Peyer's patch (tissue), 4 donors: ENCODE measurements at places on chromosomes 1 and 21. TPM values are rescaled to one million over a fixed set of nuclear protein-coding genes. Genes with fewer than 3 reads are reported as not detected.
A peak's percentile ranks its signal among the peaks of the same experiment; 100 is the strongest.

GRCh38 chr1:58033311-58033710 lies 513.2 kb downstream of the OMA1 start:
- DNase-seq: no peak

GRCh38 chr1:168097921-168098528 lies 38.7 kb downstream of the GPR161 start:
- DNase-seq: no peak

- peak; percentile 74 for DNase-seq
Measured at GRCh38 chr1:212665241-212666115, 34.2 kb downstream of the BATF3 start.

DNA sequence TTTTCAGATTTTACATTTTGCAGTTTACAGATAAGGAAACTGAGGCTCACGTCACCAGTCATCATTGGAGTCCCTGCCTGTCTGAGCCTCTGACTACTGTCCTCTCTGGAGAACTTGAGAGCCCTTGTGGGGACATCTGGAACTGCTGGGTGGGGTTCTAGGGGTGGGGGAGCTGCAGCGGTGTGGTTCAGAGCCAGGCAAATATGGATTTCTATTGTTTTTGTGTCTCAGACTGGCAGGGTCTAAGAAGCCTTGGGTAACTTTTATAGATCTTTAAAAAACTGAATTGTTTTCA lies 46.9 kb downstream of the IER5 start:
- no peak for DNase-seq

GRCh38 chr1:61742620-61743430 lies 545 bp downstream of the PATJ start:
- DNase-seq: no peak

DNA sequence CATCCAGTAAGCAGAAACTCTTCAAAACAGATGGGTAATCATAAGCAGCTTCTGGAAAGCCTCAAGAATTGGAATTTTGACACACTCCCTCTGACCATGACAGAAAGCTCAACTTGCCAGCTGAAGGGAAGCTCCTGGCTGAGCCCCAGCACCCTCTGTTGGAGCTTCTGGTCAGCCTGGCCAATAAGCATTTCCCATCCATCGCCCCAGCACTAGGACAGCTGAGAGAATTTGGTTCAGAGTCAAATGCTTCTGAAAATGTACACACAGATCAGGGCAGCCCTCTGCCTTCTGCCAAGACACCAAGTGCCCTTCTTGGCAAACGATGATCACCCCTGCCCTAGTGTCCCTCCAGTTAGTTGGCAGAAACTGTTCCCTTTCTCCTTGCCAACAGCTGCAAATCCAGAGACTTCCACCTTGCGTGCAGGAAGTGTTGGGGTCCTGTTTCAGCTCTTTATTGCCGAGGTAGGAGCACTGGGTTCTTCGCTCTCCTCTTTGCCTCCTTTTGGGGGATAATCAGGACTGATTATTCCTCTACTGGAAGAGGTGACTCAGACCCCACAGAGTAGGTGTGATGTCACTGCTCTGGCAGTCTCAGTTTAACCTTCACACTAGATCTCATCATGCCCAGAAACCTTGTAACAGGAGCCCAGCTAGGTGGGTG lies 11.9 kb downstream of the PIGV start:
- DNase-seq: no peak

Gene SPRR1A
- not detected for total RNA-seq

Gene MTARC1
- 5.0 TPM for total RNA-seq
